Stimulated activated CD8-positive, alpha-beta memory T cell treated with anti-CD3 and anti-CD28 coated beads, Interleukin-7, amount 100 ng/mL, for 1 hour (primary cell): ENCODE measurements at places on chromosomes 3 and 15.

GRCh38 chr3:32082721-32083120 is 23.7 kb upstream of the GPD1L start:
- DNase-seq, result no peak

- DNase-seq, result no peak
Measured at GRCh38 chr15:40549894-40550293, 14.9 kb downstream of the CCDC32 start.

GRCh38 chr3:25855266-25855784 is 65.4 kb downstream of the OXSM start:
- DNase-seq, result no peak

GRCh38 chr3:37943631-37944314 is 46.8 kb upstream of the VILL start:
- no peak for DNase-seq

GRCh38 chr3:87975716-87976115 is 83.1 kb downstream of the CGGBP1 start:
- DNase-seq, result no peak

GRCh38 chr3:13561967-13562366 is 13.0 kb downstream of the FBLN2 start:
- no peak for DNase-seq

DNA sequence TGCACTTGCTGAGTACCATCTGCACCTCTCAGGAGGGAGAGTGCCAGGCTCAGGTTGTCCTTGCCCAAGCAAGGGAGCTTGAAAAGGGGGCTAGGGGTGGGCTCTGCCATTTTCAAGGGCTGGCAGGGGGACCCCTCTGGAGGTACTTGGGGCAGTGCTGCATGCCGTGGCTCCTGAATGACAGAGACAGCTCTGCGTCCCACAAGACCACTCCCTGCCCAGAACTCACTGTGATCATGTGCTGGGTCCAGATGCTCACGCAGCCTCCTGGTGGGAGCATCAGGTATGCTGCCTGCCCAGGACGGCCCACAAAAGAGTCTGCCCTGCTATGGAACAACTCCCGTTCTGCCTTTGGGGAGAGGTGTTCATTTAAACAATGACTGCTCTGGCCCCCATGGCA is 165.2 kb downstream of the GOLGA6L4 start:
- no peak for DNase-seq

- DNase-seq, result no peak
Measured at GRCh38 chr3:142846779-142847577, 41.9 kb downstream of the PCOLCE2 start.

DNA sequence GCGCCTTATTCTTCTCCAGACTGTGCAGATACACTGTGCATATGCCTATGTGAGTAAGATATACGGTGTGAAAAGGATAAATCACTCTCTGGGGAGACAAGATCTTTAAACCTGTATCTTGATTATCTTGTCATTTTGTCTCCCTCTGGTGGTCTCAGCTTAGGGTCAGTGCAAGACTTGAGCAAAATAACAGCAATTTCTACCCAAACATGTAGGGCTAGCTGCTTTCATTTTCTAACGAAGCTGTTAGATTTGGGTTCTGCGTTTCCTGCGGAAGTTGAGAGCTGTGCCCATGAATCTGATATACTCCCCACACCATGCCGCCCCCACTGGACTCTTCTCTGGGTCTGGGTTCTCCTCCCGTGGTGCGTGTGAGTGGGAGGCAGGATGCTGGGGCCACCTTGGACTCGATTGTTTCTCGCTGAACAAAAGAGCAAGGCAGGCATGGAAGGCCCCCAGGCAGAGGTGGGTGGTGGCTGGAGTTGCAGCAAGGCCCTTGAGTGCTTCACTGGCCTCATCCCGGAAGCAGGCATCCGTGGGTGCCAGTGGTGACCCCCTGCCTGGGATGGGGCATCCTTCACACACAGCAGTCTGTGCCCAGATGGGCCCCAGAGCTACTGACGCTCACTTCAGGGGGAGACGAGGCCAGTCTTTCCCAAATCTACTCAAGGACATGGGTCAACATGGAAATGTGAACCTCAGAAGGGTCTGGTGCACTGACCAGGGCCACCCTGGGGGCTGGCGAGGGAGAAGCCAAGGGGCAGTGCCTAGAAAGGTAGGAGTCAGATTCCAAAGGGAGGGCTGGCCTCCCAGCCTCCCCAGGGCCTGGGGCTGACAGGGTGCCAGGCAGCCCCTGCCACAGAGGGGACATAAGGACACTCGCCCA is 179.6 kb downstream of the NSMCE3 start:
- DNase-seq, result no peak

DNA sequence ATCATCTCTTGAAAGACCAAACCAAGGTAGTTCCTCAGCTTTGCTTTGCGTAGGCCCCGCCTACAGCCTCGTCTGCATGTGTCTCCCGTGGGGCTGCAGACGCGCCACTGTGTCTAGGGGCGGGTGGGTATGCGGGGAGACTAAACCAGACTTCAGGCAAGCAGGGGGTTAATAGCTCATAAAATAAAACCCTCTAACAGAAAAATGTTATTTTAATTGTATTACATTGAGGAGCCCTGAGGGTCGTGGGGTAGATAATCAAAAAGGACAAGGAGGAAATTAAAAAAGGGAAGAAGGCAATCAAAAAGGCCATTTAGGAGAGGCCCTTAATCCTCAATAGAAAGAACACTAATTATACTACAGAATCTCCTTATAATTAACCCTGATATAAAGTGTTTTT is 247.6 kb upstream of the ICE2 start:
- no peak for DNase-seq

DNA sequence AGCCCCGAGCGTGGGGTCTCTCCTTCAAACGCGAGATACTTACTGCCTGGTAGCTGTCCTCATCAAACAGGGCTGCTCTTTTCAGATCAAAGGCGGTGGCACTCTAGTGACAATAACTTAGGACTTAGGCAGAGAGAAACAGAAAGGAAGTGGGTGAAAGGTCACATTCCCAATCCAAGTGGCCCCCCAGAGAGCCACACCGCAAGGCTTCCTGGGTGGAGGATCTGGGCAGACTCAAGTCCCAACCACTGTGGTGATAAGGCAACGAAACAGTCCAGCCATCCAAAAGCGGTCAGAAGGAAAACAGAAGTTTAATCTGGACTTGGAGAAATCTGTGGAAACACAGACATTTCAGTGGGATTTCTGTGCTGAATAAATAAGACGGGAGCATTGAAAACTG is 227.2 kb downstream of the ADAMTS17 start:
- DNase-seq, result no peak

GRCh38 chr3:39241561-39241960 is 38.3 kb downstream of the CX3CR1 start:
- no peak for DNase-seq

DNA sequence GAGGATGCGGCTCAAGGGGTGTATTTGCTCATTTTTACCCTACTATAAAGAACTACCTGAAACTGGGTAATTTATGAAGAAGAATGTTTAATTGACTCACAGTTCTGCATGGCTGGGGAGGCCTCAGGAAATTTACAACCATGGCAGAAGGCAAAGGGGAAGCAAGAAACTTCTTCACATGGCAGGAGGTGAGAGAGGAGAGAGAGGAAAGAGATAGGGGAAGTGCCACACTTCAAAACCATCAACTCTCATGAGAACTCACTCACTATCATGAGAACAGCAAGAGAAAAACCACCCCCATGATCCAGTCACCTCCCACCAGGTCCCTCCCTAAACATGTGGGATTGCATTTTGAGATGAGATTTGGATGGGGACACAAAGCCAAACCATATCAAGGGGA is 192.7 kb downstream of the DIPK2A start:
- DNase-seq, result no peak

GRCh38 chr3:187098923-187099512 is 40.3 kb downstream of the RPL39L start:
- no peak for DNase-seq

DNA sequence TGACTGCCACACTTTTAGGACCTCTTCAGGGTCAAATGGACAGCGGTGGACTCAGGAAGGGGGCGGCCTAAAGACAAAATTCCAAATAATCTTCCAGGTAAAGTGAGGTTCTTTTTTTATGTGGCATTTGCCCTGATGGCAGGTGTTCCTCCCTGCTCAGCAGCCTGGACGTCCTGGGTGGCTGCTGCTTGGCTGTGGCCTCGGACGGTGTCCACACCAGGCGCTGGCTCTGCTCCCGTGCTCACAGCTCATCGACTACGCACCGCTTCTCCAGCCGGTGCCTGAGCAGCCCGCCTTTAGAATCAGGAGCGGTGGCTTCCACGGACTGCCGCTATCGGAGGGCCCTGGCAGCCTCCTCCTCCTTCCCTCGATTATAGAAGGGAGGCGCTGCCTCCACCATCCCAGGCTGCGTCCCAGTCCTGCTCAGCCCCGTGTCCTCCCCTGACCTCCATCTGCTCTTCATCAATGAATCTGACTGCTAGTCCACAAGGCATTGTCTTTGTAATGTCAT is 41.9 kb downstream of the PCSK6 start:
- DNase-seq, result no peak

DNA sequence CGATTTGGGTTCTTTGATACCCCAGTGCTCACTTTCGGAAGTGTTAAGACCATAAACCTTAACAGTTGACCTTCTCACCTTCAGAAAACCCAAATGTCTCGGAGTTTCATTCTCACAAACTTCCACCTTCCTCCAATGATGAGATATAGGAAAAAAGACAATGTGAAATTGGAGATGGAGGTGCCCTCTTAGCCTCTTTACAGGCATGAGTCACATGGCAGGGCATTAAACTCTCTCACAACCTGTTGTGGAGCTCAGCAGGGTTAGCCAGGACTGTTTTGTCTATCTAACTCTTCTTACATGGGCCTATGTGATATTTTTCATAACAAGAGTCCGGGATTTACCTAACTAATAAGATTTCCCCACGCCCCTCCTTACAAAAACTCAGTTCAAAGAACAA is 10.7 kb downstream of the AGTR1 start:
- DNase-seq, result no peak

DNA sequence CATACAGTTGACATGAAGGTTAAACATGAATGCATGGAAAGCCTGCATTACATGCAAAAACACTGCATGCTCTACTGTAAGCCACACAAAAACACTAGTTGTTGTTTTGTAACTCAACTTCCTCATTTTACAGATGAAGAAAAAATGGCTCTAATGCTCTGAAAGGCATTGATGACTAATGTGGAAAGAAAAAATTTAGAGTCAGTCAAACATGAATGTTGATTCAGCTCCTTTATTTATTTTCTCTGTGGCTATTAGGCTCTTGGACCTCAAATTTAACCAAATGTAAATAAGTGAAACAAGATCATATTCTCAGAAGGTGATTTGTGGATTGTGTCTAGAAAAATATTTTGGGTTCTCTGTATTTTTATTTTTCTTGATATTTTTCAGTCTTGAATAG is 336.7 kb upstream of the ZNF717 start:
- DNase-seq, result no peak

- DNase-seq, result no peak
Measured at GRCh38 chr15:52104532-52105004, 8.0 kb downstream of the BCL2L10 start.

GRCh38 chr15:67456677-67457529 is 64.0 kb upstream of the C15orf61 start:
- peak; percentile 60 for DNase-seq

- no peak for DNase-seq
Measured at GRCh38 chr3:2363854-2364253, 265.2 kb downstream of the CNTN4 start.

- no peak for DNase-seq
Measured at GRCh38 chr15:92449476-92449875, 55.8 kb downstream of the ST8SIA2 start.

GRCh38 chr3:131231710-131232389 is 149.7 kb upstream of the NUDT16 start:
- no peak for DNase-seq

- DNase-seq, result no peak
Measured at GRCh38 chr3:182783106-182783505, 10.2 kb upstream of the ATP11B start.

- no peak for DNase-seq
Measured at GRCh38 chr3:45347315-45348000, 40.9 kb upstream of the LARS2 start.

- no peak for DNase-seq
Measured at GRCh38 chr15:78004919-78005634, 72.4 kb downstream of the TBC1D2B start.

- no peak for DNase-seq
Measured at GRCh38 chr3:141373232-141373631, 4.9 kb downstream of the ZBTB38 start.

- DNase-seq, result no peak
Measured at GRCh38 chr15:75656813-75657212, 9.1 kb downstream of the SNX33 start.

DNA sequence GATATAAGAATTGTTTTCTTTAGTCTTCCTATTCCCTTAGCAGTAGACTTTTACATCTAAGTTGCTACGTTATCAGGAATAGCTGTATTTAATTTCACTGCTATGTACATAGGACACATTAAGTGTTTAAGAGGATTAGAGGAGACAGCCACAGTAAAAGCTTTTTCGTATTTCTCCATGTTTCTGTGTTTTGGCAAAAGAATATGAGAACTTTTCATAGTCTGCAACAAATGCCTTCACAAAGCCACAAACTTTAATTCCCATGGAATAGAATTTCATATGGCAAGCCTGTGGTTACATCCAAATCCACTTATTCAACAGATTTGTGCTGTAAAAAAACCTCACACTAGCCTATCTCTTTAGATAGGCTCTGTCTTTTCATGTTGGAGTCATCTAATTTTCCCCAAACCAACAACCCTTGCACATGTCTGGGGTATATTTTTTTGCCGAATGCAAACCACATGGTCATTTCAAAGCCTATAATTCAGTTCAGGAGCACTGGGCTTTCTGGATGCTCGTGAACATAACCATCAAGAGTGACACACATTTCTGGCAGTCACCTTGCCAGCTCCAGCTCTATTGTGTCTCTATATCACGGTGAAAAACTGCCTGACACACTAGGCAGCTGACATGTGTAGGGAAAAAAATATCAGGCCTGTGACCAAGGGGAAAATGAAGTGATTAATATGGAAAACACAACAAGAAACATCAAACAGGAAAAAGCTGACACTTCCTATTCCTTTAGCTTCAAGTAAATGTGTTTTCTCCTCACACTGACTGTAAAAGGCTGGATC is 19.2 kb downstream of the PLD1 start:
- no peak for DNase-seq

- DNase-seq, result no peak
Measured at GRCh38 chr15:62109982-62110851, 43.4 kb downstream of the C2CD4A start.
